ENCODE measurements at places on chromosomes 6 and 20.

- DNase-seq: no peak
Observed at GRCh38 chr20:1005452-1006027, 3.4 kb upstream of the RSPO4 start.

- DNase-seq: no peak
Observed at GRCh38 chr20:59939879-59940128, 301 bp downstream of the PPP1R3D start.

GRCh38 chr6:131199568-131200272, 64.5 kb downstream of the AKAP7 start:
- peak; percentile 72 for DNase-seq

DNA sequence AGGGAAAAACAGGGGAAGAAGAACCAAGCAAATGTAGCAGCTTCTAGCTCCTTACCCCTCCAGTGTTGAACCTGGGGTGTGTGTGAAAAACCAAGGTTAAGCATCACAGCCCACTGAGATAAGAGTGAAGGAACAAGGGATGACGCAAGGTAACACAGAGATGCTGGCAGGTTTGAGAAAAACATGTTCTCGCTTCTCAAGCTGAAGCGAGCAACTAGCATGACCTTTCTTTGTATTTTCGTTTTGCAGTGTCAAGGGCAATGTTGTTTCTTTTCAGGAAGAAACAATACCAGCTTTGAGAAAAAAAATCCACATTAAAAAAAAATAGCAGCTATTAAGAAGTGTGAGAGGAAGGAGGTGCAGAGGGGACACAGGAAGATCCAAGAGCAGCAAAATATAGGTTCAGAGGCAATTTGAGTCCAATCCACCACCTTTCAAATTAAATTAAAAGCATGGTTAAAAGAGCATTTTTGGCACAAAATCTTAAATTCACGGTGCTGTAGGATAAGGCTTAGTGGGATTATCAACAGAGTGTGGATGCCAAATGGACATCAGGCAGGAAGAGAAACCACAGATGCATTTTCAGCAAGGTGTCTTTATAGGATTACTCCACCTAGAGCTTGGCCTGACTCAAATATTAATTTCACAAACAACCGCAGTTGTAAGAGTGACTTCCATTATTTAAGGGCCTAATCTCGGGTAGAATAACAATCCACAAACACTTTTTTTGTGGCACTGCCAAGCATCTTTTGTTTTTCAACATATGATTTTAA, 70.9 kb downstream of the SYNE1 start:
- DNase-seq: no peak

- DNase-seq: no peak
Observed at GRCh38 chr20:46108435-46108841, 9.7 kb upstream of the CD40 start.

GRCh38 chr6:103042336-103042735, 1648.8 kb downstream of the GRIK2 start:
- no peak for DNase-seq

DNA sequence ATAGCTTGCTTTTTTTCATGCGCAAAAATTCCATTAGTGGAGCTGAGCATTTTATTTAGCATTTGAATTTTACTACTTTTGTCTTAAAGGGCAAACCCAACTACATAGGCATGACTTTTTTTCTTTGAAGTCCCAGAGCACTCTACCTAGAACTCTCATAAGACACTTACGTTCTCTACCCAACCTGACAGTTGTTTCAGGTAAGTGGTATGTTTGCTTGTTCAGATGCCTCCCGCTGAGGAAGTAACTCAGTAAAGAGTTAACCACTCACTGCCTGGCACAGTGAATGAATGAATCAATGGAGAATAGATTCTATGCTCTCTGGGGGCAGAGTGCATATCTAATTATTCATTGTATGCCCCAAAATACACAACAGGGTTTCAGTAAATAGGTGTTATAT, 212.3 kb upstream of the PRDM1 start:
- no peak for DNase-seq

- peak; percentile 44 for DNase-seq
Observed at GRCh38 chr6:45677381-45678284, 299.9 kb upstream of the SUPT3H start.

DNA sequence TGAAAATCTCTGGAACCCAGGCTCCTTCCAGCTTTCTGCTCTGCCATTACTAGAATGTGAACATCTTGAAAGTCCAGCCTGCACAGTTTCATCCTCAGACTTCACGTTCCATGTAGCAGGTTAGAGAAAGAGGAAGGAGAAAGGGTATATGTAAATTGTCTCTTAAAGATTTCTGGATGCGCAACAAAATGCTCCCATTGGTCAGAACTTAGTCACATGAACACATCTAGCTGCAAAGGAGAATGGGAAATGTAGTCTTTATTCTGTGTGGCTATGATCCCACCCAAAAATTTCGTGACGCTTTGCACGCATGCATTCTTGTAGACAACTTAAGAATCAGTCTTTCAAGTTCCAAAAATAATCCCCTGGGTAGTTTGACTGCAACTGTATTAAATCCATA, 46.4 kb upstream of the CHD6 start:
- peak; percentile 6 for DNase-seq

GRCh38 chr6:36964908-36965307, 10.4 kb downstream of the PI16 start:
- DNase-seq: no peak

- no peak for DNase-seq
Observed at GRCh38 chr6:138034229-138034628, 73.0 kb downstream of the PERP start.

- no peak for DNase-seq
Observed at GRCh38 chr6:52595796-52596130, 18.9 kb upstream of the TRAM2 start.

GRCh38 chr6:97128507-97128906, 154.5 kb downstream of the MMS22L start:
- no peak for DNase-seq

DNA sequence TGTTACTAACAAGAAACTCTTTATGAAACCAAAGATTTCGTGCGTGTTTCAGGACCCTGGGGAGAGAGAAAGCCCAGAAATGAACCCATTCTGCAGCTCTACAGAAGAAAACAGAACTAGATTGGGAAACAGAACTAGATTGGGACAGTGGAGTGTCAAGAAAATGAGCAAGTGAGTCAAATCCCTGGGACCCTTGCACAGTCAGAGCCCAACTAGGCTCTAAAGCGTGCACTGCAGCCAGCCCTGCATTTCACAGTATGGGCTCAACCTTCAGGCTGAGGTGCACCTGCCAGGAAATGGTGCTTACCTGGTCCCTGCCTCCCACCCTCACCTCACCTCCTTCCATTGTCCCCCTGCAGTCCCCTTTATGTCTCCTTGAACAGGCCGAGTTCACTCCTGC, 39.7 kb downstream of the BFSP1 start:
- no peak for DNase-seq

DNA sequence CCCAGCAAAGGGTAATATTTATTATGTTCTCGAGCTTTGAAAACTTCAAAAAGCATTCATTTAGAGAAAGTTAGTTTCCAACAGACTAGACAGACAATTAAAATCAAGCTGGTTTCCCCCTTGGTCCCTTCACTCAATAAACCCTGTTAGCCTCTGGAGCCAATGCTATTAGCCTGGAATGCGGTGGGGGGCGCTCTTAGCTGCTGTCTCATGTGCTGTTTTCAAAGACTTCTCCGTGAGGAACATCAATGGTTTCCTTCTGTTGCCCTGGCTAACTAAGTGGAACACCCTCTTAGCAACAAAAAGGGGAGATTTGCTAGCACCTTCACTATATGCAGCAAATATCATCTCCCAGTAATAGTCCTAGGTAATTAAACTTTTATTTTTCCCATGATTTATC, 86.4 kb downstream of the LY86 start:
- DNase-seq: no peak

- no peak for DNase-seq
Observed at GRCh38 chr20:45346291-45346718, 1.9 kb downstream of the SDC4 start.

DNA sequence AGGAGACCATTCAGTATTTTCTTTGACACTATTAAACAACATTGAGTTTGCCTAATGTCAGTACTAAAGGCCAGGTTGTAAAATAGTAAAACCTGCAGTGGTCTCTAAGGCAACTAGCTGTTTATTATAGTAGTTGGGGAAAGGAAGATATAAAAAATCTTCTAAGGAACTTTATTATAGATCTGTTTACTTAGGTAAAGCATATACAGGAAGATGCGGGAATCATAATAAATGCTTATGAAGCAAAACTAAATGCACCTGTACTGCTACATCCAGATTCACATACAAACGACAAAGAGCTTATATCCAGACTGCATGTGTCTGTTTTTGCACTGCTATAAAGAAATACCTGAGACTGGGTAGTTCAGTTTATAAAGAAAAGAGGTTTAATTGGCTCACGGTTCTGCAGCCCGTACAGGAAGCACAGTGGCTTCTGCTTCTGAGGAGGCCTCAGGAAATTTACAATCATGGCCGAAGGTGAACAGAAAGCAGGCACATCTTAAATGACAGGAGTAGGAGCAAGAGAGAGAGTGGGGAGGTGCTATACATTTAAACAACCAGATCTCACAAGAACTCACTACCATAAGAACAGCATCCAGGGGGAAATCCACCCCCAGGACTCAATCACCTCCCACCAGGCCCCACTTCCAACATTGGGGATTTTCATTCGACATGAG, 8.7 kb upstream of the TRIM39 start:
- no peak for DNase-seq

- peak; percentile 69 for DNase-seq
Observed at GRCh38 chr6:168962886-168963285, 290.8 kb downstream of the THBS2 start.

DNA sequence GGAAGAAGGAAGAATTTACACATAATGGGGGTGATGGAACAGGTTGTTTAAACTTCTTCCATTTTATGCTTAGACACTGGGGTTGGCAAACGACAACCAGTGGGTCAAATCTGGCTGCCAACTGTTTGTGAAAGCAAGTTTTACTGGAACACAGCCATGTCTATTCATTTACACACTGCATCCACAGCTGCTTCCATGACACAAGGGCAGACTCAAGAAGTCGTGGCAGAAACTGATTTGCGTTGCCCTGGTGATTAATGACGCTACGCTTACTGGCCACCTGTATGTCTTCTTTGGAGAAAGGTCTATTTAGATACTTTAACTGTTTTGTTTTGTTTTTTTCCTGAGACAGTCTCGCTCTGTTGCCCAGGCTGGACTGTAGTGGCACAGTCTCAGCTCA, 19.0 kb downstream of the CTCFL start:
- no peak for DNase-seq

- no peak for DNase-seq
Observed at GRCh38 chr6:89284963-89285735, 29.9 kb downstream of the GABRR2 start.

- no peak for DNase-seq
Observed at GRCh38 chr20:35963878-35964277, 4.5 kb upstream of the CNBD2 start.

GRCh38 chr20:34315236-34315635, 12.1 kb upstream of the AHCY start:
- no peak for DNase-seq

DNA sequence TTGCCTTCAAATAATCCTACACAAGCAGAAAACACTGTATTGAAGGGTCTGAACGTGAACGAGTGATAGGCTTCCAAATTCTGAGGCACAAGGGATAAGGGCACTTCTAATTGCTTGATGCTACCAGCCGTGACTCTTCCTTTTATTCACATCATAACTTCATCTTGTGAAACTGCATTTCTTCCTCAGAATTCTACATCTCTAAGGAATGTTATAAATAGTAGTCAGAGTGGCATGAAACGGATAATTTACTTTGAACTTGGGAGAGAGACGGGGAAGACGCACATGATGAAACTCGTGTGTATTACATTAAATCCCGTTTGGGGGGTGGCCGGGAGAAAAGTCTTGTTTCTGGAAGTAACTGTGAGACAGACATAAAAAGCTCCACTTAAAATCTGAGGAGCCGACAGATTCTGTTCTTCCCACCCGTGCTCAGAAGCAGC, 754 bp downstream of the HDDC2 start:
- peak; percentile 62 for DNase-seq

- no peak for DNase-seq
Observed at GRCh38 chr20:437787-438486, 24.4 kb downstream of the TBC1D20 start.

DNA sequence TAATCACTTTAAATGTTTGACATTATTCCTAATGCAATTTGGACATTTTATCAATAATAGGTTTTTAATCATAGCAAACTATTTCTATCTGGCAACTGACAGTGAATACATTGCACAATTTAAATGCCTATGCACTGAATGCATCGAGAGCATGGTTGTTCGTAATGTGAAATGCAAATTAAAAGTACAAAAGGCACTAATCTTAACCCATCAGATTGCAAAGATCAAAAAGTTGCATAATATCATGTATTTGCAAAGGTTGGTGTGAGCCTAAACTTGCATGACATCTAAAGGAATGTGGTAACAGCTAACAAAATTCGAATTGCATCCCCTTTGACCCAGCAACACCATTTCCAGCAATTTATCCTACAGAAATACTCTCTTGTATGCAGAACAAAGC, 469.9 kb upstream of the IRAK1BP1 start:
- peak; percentile 20 for DNase-seq

GRCh38 chr6:44260011-44260410, 2.7 kb upstream of the SLC35B2 start:
- DNase-seq: no peak

- DNase-seq: peak; percentile 67
Observed at GRCh38 chr6:27295301-27296079, 16.6 kb downstream of the POM121L2 start.

- no peak for DNase-seq
Observed at GRCh38 chr6:157841211-157841840, 18.3 kb downstream of the SNX9 start.

DNA sequence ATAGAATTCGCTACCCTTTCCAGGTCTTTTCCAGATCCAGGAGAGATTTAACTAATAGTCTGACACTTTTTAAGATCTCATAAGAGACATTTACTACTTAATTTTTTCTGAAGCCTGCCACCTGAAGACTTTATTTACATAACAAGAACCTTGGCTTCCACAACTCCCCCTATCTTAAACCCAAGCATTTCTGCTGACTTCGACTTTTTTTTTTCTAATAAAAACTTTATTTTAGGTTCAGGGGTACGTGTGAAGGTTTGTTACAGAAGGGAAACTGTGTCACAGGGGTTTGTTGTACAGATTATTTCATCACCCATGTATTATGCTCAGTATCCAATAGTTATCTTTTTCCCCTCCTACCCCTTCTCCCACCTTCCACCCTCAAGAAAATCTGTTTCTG, 64.9 kb upstream of the OR14J1 start:
- no peak for DNase-seq

- DNase-seq: no peak
Observed at GRCh38 chr6:163782436-163783003, 368.0 kb downstream of the QKI start.

DNA sequence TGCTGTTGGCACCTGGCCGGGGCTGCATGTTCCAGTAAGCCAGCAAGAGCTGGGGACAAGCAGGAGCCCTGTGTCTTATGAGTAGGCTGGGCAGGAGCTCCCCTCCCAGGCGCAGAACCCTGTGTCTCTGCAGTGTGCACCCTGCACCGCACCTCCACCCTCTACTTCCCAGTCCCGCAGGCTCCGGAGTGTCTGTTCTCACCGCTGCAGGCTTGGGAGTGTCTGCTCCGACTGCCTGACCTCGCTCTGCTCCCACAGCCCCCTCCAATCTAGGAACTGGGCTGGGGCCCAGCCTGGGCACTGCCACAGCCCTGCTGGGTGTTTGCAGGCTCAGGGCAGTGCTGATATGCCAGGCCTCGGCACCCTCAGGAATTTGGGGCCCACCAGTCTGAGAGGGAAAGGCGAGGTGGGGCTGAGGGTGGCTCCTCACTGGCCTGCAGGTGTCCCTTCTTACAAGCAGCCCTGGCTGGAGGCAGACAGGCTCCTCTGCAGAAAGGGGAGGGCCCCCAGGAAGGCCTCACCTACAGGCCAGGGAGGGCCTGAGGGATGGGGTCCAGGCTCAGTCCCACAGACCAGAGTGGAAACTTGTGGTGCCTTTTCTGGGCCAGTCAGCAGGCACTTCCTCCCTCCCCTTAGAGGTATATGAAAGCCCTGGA, 871.6 kb upstream of the GJE1 start:
- no peak for DNase-seq
